T-helper 9 cell (primary cell): ENCODE measurements at places on chromosomes 12 and 14.

GRCh38 chr12:98595243-98595988 is 1.9 kb downstream of the SLC25A3 start:
- DNase-seq = no peak

- no peak for DNase-seq
These were observed 79.9 kb downstream of the BCL11B start for GRCh38 chr14:99192028-99192621.

DNA sequence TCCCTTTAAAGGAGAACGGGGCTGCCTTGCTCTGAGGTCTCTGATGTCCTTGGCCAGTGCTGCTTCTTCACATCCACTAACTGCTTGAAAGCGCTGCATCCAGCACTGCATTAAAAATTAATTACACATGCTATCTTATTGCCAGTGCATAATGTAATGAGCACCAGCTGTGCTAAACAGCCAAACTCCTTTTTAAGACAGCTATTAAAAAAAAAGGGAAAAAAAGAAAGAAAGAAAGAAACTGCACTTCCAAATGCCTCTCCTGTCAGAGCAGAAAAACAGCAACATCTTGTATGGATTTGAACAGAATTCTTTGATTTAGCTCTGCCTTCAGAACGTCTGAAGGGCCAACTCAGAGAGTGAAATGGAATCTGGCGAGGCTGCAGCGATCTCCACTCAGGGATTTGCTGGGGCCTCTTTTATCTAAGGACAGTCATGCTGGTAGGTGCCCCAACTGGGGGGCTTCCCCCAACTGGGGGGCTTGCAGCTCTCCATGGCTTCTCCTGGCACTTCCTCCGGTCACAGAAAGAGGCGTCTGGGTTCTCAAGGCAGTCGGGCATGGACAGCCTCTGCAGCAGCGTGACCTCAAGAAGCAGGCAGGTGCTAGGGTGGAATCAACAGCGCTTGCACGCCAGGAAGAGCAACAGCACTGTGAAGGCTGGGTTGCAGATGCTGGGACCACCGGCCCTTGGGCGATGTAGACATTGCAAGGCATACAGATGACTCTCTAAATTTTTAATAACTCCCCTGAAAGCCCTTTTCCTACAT is 46.4 kb downstream of the BCL11B start:
- DNase-seq = no peak

DNA sequence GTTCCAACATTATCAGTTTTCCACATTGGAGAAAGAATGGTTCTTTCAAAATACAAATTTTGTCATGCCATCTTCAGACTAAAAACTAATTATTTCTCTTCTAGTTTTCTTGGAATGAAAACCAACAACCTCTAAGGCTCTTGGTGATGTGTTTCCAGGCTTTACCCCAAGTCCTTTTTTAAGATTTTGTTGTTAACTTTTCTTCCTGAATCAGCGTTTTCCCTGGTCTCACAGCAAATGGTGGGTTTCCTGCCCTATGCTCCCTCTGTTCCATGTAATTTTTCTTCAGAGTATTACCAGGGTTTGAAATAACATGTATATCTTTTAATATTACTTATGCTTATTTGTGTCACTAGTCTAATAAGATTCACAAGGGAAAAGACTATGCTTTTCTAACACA is 1311.9 kb downstream of the LRFN5 start:
- DNase-seq = no peak

- no peak for DNase-seq
These were observed 40.1 kb upstream of the PARP11 start for GRCh38 chr12:3913278-3913677.

DNA sequence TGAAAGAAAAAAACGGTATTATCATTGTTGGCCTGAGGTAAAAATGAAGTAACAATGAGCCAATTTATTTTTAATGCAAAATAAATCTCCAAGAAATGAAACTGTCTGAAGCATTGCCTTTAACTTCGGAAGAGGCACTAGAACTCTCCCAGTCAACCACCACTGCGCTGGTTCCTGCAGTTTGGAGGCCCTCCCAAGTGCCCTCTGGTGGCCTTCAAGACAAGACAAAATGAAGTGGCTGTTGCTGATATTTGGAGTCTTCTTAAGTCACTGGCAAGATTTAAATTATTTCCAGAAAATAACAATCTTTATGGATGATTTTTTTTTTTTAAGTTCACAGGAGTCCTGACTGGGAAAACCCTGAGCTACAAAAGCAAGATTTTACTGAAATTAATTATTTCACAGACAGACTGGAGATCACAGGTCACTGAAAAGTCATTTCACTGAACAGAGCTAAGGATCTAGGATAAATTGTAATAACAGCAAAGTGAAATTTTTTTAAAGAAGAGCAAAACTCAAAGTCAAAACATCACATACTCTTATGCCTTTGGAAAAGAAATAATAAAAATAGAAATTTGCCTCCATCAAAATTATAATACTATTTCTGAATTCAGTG is 58.2 kb downstream of the DICER1 start:
- DNase-seq = peak; percentile 4

- no peak for DNase-seq
These were observed 124.1 kb downstream of the PAPOLA start for GRCh38 chr14:96626121-96626768.

DNA sequence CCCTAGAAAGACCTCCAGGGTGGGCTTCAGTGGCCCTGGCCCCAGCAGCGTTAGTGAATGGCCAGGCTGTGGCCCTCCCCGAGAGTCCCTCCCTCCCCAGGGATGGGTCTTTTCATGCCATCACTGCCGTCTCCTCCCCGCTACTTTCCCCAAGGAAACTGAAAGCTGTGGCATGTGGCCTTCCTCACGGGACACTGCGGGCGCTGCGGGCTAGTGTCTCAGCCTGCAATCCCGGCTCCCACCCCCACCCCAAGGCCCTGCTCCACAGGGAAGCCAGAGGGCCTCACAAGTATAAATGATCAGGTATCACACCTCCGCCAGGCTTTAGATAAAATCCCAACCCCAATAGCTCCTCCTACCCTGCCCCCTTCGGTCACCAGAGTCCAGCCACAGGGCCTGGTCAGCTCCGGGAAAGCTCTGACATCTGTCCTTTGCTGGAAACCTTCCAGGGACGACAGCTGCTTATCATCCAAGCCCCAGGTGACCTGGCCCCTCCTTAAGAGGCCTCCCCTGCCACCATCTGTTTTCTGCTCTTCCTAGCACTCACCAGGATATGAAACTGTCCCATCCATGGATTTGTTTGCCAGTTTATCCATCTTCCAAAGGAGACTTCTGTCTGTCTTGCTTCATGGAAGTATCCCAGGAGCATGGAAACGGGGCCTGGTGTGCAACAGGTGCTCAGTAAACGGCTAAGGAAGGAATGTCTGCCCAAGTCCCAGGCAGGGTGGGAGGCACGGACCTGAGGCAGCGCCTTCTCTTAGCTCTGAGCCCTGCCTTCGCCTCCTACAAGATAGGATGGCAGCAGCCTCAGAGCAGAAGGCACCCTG is 31.6 kb downstream of the CCDC85C start:
- no peak for DNase-seq

- DNase-seq = no peak
These were observed 137.3 kb downstream of the CEP83 start for GRCh38 chr12:94322346-94322745.

DNA sequence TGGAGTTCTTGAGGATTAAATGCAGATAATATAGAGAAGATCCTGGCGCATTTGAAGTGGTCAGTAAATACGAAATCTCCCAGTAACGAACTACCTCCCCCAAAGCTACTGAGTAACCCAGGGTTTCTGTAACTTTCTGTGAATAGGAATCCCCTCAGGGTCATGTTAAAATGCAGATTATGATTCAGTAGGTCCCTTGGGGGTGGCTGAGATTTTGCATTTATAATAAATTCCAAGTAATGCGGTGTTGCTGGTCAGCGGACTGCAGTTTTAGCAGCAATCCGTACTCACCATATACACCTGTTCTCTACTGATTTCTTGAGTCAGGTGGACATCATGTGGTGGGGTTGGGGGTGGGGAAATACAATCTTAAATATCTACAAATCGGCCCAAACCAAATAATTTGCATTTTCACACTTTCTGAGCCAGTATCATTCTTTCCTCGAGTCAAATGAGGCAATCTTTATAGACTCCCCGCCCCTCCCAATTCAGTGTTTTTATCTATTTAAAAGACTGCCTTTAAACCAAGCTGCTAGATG is 868 bp downstream of the SPATA7 start:
- no peak for DNase-seq

DNA sequence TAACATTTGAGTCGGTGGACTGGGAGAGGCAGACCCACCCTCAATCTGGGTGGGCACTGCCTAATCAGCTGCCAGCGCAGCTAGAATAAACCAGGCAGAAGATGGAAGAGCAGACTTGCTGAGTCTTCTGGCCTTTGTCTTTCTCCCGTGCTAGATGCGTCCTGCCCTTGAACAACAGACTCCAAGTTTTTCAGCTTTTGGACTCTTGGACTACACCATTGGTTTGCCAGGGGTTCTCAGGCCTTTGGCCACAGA is 27.2 kb upstream of the DNM1L start:
- DNase-seq = no peak

- peak; percentile 15 for DNase-seq
These were observed 1004.4 kb downstream of the AACS start for GRCh38 chr12:126069549-126070165.

DNA sequence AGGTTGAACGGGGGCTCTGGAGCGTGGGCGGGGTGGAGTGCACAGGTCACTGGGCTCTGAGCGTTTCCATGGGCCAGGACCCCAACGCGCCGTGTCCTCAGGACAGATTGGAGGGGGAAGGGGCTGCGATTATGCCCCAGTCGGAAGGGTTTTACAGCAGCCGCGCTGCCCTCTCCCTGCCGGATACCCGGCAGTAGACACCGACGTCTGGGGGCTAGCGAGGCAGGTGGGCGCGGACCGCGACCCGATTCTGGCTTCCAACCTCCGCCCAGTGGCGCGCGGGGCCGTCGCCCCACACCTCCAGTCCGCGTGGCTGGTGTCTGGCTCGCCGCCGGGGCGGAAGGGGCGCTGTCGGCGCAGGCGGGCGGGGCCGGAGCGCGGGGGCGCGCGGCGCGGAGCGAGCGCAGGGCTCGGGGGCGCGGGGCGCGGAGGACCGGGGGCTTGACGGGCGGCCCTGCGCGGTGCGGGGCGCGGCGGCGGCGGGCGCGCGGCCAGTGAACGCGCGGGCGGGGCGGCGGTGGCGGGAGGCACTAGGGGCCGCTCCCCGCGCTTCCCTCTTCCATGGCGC is 2.4 kb upstream of the KIF26A start:
- no peak for DNase-seq

GRCh38 chr12:30820406-30820946 is 65.7 kb upstream of the CAPRIN2 start:
- DNase-seq = no peak

DNA sequence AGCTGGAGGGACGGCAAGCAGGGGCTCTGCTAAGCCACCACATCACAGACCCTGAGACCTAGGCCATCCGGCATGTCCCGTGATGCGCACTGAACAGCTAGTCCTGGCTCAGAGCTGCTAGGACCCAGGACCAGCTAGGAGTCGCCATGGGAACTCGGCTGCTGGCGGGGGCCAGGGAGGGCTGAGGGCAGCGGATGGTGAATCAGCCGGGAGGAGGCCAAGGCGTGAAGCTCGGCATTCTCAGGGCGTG is 5.1 kb downstream of the AHNAK2 start:
- DNase-seq = no peak

DNA sequence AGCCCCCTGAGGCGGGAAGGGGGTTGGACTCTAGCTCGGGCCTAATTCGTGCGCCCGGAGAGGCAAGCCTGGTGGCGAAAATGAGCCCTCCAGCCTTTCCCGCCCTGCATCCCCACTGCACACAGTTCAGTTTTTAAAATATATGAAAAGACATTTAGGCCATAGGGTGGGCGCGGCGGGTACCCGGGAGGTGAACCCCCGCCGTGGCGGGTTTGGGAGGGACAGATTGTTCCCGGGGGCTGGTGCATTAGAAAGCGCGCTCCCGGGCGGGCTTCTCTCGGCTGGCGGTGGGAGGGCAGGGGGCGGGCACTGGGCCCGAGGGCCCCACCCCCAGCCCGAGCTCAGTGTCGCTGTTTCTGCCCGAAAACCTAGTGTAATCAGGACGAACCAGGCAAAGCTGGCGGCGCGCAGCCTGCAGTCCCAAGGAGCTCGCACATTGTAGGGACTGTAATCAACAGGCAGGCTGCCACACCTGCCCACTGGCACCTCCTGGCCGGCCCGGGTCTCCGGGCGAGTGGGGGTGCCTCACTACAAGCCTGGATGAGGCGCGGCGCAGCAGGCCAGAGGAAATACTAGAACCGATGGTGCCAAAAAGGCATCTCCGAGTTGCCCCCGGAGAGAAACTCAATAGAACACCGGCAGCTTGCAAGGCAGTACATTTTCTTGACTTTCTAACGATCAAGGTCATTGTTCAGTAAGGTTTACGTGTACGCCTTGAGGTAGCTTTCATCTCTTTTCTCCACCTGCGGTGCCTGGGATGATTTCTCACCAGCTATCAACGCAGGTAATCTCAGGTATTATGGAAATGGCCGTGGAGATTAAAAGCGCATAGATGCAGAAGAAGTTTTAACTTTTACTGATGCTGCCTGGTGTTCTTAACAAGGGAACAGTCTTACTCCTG is 764 bp upstream of the SPTB start:
- peak; percentile 46 for DNase-seq

- DNase-seq = peak; percentile 62
These were observed 7.6 kb downstream of the VPS37B start for GRCh38 chr12:122888232-122888752.

DNA sequence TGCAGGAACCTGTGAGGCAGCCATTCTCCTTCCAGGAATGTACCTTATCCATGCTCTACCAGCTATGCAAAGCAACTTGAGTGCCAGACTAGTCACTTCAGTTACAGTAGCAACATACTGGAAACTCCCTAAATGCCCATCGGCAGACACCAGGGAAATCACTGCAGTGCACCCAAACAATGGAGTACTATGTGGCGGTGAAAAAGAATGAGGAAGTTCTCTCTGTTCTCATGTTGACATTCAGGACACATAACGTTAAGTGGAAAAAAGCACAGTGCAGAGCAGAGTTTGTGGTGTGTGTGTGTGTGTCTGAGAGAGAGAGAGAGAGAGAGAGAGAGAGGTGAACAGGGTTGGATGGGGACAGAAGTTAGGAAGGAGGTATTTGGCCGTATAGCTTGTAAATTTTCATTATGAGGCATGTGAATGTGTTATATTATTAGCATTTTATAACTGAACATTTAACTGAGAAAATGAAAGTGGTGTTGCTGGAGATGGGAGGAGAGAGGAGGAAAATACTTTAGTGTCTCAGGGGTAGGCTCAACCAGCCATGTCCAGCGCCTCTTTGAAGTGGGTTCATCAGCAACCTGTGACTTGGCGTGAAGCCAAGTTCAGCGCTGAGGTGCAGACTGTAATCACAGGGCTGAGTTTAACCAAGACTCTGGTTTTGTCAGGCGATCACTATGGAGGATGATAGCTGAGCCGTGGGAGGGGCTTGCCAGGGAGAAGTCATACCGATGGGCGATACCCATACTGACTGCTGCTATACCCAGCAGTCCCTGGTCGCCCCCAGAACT is 17.3 kb downstream of the TNFAIP2 start:
- no peak for DNase-seq

GRCh38 chr14:96960598-96961116 is 163.5 kb downstream of the VRK1 start:
- DNase-seq = no peak

DNA sequence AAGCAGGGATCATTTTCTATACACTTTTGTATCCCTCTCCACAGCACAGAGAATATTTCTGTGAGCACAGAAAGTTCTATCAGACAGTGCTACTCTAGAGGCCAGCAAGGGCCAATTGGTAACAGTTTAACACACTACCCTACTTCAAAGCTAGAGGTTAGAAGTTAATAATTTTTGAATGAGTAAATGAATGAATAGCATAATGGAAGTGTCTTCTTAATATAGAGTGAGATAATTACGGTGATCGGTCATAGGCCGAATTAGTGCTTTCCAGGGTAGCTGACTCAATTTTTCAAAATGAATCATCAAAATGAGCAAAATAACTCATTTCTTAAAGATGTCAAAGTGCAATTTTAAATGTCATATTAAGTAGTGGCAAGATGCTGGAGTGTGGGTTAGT is 67.0 kb upstream of the CCDC198 start:
- no peak for DNase-seq
